ENCODE measurements at places on chromosomes 7 and 10.

- DNase-seq, result no peak
These were observed 882 bp upstream of the CHCHD1 start for GRCh38 chr10:73780966-73781365.

GRCh38 chr7:24836084-24836483, 78.8 kb upstream of the GSDME start:
- DNase-seq, result no peak

GRCh38 chr10:29784175-29784773, 149.5 kb upstream of the SVIL start:
- no peak for DNase-seq

- DNase-seq, result no peak
These were observed 137.8 kb upstream of the JCAD start for GRCh38 chr10:30197186-30197585.

DNA sequence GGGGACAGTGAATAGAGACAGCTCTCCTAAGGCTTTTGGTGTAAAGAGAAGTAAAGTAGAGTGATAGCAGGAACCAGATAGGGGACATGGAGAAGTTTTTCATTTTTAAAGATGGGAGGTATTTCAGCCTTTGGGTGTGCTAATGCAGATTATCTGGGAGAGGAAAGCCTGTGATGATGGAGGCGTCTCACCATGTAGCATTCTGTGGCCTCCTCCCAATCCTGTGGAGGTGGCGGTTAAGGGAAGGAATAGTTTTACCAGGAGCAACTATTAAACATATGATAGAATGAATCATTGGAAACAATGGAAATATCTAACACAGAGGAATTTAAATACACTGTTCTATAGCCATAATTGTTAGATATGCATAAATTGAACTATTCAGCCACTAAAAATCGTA, 101.3 kb downstream of the CNNM2 start:
- DNase-seq, result no peak

DNA sequence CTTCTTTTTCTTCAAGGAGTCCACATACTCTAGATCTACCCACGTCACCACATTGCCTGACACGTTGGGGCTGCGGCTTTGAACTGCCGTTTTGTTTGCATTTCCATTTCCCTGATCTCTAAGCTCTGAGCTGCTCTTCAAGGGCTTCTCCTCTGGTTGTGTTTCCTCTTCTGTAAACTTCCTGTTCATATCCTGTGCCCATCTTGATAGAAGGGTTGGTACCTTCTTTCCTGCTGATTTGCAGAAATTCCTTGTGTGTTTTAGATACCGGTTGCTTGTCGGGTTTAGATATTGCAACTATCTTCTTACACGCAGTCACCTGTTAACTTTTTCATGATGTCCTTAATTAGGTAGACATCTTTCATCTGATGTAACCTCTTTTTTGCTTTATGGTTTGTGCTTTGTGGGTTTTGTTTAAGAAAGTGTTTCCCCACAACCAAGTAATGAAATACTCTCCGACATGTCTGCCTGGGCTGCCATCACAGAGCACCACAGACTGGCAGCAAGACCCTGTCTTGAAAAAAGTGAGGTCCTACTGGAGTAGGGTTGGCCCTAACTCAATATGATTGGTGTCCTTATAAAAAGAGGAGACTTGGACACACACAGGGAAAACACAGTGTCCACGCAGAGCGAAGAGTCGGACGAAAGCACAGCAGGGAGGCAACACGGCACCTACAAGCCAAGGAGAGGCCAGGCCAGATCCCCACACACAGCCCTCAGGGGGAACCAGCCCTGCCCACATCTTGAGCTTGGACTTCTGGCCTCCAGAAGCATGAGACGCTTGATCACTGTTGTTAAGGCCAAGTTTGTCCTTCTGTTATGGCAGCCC, 99.1 kb upstream of the PDGFA start:
- DNase-seq, result peak; percentile 62

DNA sequence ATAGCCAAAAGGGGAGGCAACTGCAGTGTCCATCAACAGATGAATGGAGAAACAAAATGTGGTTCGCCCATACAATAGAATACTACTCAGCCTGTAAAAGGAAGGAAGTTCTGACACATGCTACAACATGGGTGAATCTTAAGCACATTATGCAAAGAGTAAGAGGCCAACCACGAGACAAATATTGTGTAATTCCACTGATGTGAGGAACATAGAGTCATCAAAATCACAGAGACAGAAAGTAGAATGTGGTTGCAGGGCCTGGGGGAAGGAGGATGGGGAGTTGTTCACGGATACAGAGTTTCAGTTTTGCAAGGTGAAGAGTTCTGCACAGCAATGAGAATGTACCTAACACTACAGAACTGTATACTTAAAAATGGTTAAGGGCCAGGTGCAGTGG, 13.7 kb upstream of the C10orf71 start:
- no peak for DNase-seq

GRCh38 chr7:20114468-20114867, 102.7 kb downstream of the MACC1 start:
- DNase-seq, result no peak

DNA sequence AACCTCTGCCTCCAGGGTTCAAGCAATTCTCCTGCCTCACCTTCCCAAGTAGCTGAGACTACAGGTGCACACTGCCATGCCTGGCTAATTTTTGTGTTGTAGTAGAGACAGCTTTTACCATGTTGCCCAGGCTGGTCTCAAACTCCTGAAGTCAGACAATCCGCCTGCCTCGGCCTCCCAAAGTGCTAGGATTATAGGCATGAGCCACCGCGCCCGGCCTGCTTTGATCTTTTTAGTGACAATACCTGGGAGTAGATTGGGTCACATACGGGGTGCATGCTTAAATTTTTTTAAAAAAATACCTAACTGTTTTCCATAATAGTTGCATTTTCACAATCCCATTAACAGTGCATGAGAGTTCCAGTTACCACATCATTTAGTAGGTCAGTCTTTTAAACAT, 47.7 kb downstream of the CCDC71L start:
- DNase-seq, result no peak

DNA sequence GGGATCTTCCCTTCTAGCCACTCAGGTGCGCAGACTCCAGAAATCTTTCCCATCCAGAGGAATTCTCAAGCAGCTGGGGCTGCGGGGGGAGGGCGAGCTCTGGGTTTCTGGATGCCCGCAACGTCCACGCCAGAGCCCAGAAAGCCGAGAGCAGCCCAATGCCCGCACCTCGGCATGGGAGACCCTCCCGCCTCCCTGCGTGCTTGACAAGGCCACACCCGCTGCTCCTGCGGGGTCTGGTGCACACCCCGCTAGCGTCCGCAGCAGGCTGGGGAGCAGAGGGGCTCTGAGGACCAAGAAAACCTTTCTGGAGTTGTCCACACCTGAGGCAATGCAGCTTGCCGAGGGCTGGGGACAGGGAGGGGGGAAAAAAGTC, 66.2 kb downstream of the SLC29A4 start:
- no peak for DNase-seq

- DNase-seq, result no peak
These were observed 24.7 kb downstream of the VIPR2 start for GRCh38 chr7:159119851-159120539.

DNA sequence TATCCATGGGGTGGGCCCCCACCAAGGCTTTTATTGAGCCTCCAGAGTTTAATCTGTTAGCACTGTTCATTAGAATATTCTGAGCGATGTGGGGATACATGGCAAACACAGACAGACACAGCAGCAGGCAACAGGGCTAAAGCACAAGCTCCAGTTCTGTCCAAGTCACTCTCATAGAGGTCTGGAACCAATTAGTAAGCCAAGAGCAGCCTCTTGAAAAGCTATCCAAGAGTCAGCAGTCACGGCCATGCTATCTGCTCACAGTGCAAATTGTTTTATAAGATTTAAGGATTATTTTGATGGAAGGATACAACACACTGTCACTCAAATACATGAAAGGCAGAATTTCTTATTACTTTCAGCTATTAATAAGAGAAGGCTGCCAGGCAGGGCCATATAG, 86.4 kb upstream of the DGKB start:
- no peak for DNase-seq

DNA sequence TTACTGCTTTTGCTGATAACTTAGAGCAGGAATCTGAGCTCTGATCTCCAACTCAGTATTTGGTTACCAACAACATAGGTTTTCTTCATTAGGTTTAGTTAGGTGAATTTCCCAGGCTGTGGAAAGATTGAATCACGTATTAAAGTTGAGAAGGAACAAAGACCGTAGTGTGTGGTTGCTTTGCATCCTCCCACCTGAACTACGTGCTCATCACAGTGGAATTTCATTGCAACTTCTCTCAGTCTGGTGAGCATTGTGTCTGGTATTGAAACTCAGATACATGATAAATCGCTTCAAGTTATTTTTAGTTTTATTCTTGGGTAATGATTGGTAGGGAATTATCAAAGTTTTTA, 139.4 kb upstream of the AKR1E2 start:
- no peak for DNase-seq

GRCh38 chr10:110081911-110082310, 74.1 kb downstream of the ADD3 start:
- no peak for DNase-seq

DNA sequence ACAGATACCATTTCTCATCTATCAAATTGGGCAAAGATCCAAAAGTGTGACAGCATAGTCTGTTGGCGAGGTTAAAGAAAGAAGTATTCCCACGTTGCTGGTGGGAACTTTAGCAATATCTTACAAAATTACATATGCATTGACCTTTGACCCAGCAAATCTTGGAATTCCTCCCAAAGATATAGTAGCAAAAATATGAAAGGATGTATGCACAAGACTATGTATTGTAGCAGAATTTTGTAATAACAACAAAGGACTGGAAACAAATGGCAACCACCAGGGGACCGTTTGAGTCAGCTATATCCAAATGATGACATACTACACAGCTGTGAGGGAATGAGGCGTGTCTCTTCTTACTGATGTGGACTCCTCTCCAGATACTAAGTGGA, 50.2 kb downstream of the KCNH2 start:
- DNase-seq, result no peak

DNA sequence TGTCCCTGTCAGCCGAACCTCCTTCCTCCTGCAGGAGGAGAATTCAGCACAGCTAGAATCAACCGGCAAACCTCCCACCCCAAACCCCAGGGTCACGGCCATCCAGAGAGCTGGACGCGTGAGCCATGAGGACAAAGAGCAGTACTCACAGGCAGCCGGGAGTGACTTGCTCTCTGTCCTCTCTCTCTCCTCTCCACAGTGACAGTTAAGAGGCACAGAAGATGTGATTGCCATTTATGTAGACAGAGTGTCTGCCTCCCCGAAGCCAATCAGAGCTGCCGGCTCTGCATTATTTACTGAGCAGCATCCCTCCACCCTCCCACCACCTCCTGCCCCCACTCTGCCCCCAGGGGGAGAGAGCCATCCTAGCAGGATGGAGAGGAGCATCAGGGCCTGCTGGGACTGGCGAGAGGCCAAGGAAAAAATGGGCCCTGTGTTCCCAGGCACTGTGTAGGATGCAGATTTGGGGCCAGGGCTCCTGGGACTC, 4.3 kb downstream of the DDC start:
- no peak for DNase-seq

- no peak for DNase-seq
These were observed 634.0 kb upstream of the SEMA3D start for GRCh38 chr7:85820702-85821443.

- DNase-seq, result no peak
These were observed 60.2 kb downstream of the SMURF1 start for GRCh38 chr7:99083733-99084132.

- no peak for DNase-seq
These were observed 41.0 kb upstream of the OIT3 start for GRCh38 chr10:72852508-72852907.

DNA sequence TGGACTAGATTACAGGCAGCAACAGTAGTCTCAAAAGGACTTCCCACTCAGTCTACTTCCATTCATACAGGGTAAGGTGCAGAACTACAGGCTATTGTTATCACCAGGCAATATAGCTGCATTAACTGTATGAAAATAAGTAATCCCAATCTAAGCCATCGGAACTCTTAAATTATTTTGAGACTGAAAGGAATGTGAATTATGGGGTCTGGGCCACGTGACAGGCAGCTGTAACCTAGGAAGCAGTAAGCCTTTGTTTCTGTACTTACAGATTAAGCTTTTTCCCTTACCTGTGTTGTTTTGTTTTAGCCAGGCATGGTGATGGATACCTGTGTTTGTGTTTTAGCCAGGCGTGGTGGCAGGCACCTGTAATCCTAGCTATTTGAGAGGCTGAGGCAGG, 152.4 kb upstream of the TRIM24 start:
- no peak for DNase-seq

DNA sequence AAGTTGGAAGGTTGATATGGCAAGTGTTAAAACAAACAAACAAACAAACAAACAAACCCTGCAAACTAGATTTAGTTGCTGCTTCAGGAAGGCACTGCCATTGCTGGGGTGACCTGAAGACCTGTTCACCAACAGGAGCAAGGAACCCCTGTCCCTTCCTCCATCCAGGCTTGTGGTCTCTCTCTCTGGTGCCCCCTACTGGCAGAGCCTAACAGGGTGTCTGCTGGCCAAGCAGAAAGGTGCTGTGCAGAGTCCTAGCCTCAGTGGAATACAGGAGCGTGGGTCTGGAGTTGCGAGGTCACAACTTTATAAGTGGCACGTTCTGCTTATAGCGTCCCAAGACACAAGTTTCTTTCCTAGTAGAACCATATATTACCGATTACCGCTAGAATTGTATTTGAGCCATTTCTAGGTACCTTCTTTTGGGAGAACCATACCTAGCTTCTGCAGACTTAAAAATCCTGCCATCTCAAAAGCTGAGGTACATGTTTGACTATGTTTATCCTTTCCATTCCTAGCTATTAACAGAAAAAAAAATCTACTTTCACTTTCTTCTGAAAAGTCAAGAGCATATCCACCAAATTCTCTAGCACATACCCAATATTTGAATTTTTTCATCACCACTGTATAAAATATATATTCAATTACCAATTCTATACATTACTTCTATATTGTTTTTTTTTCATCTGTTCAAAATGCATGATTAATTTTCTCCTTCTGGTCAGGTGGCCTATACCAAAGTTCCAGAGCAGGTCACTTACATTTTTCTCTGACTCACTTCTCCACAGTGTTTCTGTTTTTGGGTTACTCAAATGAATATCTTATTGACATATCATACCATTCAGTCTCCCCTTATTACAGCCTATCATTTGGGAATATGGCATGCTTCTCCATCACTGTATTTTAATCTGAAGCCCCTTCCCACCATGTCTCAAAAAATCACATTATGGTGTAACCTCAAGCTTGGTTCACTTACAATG, 29.1 kb upstream of the CALD1 start:
- peak; percentile 43 for DNase-seq

GRCh38 chr7:141679014-141679413, 23.0 kb downstream of the DENND11 start:
- no peak for DNase-seq

- DNase-seq, result no peak
These were observed 150.2 kb upstream of the AUTS2 start for GRCh38 chr7:69448071-69448470.

DNA sequence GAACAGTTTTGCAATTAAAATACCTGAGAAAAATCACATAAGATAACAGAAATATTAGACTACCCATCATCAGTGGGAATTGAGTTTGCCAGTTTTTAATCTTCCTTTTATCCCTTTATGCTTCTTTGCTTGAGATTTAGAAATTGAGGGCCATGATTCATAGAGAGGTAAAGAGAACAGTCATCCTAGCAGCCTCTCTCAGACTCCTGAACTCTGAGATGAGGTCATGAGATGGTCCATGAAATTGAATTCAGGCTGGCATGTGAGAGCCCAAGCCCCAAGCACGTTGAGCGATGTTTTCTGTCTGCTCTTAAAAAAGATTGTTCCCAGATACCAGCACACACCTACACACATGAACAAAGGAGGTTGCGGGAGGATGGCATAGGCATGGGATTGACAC, 91.1 kb downstream of the CREB5 start:
- DNase-seq, result no peak

GRCh38 chr10:675532-675931, 13.9 kb downstream of the DIP2C start:
- no peak for DNase-seq

Measured in activated effector memory CD4-positive, alpha-beta T cell treated with Interleukin-2 at 50 U/mL for 16 hours (primary cell).